Stimulated activated CD4-positive, alpha-beta T cell treated with anti-CD3 and anti-CD28 coated beads, Interleukin-1b, Interleukin-23, amount 100 ng/mL, for 1 hour (primary cell): ENCODE measurements at places on chromosomes 7 and 10.

DNA sequence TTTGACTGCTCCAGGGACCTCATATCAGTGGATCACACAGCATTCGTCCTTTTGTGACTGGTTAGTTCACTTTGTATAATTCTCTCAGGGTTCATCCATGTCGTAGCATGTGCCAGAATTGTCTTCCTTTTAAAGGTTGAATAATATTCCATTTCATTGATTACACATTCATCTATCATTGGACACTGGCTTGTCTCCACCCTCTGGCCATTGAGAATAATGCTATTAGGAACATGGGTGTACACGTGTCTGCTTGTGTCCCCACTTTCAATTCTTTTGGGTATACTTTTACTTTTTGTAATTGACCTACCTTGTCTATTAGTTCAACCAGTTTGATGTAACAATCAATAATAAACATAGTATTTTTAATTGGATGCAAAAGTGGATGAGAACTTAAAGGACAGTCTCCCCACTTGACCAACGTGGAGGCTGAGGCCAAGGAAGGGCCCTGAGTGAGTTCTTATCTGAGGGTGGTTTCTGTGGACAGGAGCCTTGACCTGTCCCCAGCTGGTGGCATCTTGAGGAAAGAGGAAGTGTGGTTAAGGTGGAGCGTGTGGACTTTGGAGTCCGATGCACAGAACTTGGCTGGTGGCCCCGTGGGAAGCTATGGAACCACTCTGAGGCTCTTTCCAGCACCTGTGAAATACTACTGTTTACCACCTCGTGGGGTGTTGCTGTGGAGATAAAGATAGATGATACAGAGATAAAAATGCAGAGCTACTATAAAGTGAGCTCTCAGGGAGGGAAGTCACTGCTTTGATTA is 16.6 kb downstream of the WDFY4 start:
- no peak for DNase-seq

GRCh38 chr7:92668564-92668963 is 78.4 kb upstream of the FAM133B start:
- no peak for DNase-seq

DNA sequence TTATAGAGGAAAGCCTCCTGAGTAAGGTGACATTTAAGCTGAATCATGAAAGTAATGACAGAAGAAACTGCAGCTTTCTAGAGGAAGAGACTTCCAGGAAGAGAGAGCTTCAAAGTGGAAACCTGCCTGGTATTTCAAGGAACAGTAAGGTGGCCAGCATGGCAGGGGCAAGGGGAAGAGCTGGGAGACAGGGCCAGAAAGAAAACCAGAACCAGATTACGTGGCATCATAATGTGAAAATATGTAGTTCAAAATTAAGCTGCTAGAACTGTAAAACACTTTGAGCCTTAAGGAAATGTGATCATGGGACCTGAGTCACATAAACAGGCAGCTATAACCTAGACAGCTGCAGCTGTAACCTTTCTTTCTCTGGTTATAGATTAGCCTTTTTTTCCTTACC is 238.0 kb upstream of the FOXK1 start:
- no peak for DNase-seq

GRCh38 chr10:119289227-119289920 is 82.0 kb downstream of the GRK5 start:
- no peak for DNase-seq

- no peak for DNase-seq
These were observed 274.0 kb downstream of the DNAJB6 start for GRCh38 chr7:157610671-157611295.

- no peak for DNase-seq
These were observed 69.8 kb downstream of the CDK6 start for GRCh38 chr7:92766461-92767003.

GRCh38 chr10:85921789-85922188 is 444.8 kb downstream of the GRID1 start:
- no peak for DNase-seq

GRCh38 chr7:137535579-137535978 is 192.0 kb upstream of the PTN start:
- DNase-seq: no peak

- no peak for DNase-seq
These were observed 428.6 kb downstream of the ACTR3B start for GRCh38 chr7:153188161-153188560.

DNA sequence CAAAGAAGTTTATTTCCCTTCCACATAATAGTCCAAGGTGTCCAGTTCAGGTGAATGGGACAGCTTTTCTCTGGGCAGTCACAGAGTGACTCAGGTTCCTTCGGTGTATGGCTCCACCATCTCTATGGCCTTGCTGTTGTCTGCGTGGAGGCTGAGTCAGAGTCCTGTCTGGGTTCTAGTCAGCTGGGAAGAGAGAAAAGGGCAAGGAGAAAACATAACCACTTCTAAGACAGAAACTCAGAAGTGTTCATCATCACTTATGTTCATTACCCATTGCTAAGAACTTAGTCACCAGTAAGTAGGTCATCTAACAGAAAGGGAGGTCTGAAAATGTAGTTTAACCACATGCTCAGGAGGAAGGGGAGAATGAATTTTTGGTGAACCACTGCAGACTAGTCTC is 32.4 kb upstream of the CCDC7 start:
- DNase-seq: no peak

GRCh38 chr10:31148951-31149350 is 117.3 kb upstream of the ZNF438 start:
- DNase-seq: no peak

DNA sequence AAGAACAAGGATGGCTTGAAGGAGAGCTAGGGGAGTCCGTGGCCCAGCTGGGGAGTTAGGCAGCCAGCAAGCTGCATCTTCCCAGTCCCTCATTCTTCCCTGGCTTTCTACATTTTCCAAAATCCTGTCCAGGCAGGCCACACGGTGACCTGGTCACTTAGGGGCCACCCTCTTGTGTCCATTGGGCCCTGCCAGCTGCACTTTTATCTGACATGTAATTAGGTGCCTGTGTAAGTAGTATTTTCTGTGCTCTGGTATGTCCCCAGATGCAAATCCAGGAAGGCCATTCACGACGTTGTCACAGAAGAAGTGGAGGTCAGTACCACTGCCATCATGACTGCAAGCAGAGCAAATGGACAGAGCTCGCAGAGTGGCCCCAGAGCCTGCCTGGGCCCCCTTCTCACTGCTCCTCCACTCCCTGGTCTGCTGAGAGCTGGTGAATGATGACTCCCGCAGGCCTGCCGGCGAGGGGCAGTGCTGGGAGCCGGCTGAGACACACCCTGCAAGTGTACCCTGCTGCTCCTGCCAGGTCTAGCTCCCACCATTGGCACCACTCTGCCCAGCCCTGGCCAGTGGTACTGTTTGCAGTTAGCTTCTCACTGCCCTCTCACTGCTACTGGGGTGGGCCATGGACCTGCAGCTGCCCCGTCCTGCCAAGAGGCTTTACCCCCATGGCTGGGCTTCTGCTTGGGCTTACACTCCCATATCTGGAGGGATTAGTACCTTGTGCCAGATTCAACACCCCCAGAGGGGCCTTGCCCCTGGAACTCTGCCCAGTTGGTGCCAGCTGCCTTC is 98.2 kb downstream of the GLRX3 start:
- DNase-seq: no peak

DNA sequence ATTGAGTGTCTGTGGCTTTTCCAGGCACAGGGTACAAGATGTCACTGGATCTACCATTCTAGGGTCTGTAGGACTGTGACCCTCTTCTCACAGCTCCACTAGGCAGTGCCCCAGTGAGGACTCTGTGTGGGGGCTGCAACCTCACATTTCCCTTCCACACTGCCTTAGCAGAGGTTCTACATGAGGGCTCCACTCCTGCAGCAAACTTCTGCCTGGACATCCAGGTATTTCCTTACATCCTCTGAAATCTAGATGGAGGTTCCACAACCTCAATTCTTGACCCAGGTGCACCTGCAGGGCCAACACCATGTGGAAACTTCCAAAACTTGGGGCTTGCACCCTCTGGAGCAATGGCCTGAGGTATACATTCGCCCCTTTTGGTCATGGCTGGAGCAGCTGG is 183.7 kb downstream of the KCND2 start:
- DNase-seq: no peak

DNA sequence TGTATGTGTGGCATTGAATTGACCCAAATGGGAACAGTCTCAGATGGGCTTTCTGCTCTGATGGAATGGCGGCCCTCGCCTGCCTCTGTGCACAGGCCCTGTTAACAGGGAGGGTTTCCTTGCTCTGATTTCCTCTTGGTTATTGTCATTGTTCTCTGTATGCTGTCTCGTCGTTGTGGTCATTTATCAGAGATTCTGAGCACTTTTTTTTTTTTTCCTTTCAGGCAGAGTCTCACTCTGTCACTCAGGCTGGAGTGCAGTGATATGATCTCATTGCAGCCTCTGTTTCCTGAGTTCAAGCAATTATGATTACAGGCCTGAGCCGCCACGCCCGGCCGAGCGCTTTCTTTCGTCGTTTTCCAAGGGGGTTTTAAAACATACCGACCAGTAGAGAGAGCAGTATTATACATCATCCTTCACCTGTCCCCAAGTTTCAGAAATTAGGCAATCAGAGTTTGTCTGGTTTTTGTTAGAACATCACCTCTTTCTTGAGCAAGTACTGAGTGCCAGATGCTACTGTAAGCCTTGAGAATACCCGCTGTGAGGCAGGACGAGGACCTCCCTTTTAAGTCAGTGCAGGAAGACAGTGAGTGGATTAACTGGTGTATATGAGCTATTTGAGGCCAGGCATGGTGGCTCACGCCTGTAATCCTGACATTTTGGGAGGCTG is 6.5 kb downstream of the CHST12 start:
- DNase-seq: no peak

GRCh38 chr7:27207348-27207985 is 7.6 kb upstream of the HOXA13 start:
- no peak for DNase-seq

DNA sequence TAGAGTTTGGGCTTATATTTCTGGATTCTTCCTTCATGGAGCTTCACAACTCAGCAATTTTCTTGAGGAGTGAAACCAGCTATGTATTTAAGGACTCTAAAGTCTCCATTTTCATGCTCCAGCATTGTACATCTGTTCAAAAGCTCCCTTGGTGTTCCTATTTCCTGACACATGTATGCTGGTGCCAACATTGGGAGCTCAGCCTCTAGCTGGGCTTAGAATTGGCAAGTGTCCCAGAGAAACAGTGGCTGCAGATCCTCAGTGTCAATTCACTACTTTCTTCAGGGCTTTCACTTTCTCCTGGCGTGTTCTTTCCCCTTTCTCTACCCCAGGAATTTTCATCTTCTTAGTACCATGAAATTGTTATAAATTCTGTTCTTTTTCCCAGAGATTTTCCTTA is 103.1 kb downstream of the ZNF467 start:
- DNase-seq: no peak

DNA sequence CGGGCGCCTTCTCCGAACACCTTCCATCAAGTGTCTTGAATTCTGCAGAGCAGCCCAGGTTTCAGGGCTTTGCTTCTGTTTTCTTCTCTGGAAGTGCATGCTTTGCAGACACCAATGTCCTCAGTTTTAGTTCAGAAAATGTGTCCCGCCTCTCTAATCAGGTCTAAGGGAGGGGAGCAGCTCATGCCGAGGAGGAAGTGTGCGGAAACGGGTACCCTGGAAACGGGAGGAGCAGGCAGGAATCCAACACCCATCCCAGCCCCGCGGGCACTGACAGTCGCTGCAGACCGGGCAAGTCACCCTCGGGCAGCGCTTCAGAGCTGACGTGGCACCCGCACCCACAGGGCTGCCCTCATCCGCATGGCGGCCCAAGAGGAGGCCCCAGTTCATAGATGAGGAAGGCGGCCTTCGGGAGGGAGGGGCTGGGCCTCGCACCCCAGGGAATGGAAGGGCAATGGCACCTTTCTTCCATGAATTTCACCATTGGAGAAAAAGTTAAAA is 338.7 kb downstream of the DNAJB6 start:
- DNase-seq: no peak

GRCh38 chr10:102701272-102701671 is 12.9 kb downstream of the ARL3 start:
- DNase-seq: no peak

- no peak for DNase-seq
These were observed 86.2 kb upstream of the PPIF start for GRCh38 chr10:79260811-79261740.

DNA sequence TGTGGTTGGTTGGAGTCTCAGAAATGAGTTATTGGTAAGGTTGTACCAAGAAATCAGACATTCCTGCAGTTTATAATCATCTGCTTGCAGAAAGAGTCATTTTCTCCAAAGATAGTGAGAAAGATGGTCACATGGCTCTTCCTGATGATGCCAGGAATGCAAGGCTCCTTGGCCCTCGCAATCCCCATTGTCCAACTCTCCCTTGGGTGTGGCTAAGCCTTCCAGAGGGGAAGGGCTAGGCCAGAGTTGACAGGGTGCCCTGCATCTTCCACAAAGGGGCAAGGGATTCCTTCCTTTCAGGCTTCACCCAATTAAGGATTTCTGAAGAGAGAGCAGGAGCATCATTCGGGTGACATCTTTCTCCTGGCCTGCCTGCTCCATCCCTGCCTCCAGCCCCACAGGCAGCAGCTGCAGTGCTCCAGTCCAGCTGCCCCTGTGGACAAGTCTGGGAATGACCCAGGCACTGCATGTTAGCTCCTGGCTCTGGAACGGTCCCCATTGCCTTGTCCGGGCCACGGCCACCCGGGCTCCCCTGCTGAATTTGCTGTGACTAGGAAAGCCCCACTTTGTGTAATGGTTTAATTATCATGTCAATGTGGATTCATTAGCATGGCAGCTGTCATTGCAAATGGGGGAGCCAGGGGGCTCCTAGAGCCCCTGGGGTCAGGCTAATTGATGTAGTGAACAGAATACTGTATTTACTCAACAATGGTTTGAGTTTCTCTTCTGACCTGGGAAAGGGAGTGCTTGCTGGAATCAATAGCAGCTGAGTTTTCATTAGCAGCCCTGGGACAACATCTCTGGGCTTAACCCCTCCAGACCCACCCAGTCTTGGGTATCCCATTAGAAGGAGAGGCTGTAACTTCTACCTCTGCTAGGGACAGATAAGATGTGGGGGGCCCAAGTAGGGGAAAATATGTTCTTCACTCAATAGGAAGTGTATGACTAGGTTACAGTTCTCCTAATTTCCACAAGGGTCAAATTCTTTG is 112.6 kb upstream of the TBX20 start:
- DNase-seq: no peak

GRCh38 chr7:43646603-43647338 is 63.9 kb downstream of the STK17A start:
- DNase-seq: no peak

- no peak for DNase-seq
These were observed 246.0 kb downstream of the ELFN1 start for GRCh38 chr7:1915956-1916600.

- DNase-seq: no peak
These were observed 60.2 kb upstream of the MYL10 start for GRCh38 chr7:101688995-101689907.
